Daoy (cell line): ENCODE measurements at places on chromosomes 1 and 21. TPM values are rescaled to one million over a fixed set of nuclear protein-coding genes. Genes with fewer than 3 reads are reported as not detected.
A peak's percentile ranks its signal among the peaks of the same experiment; 100 is the strongest.

DNA sequence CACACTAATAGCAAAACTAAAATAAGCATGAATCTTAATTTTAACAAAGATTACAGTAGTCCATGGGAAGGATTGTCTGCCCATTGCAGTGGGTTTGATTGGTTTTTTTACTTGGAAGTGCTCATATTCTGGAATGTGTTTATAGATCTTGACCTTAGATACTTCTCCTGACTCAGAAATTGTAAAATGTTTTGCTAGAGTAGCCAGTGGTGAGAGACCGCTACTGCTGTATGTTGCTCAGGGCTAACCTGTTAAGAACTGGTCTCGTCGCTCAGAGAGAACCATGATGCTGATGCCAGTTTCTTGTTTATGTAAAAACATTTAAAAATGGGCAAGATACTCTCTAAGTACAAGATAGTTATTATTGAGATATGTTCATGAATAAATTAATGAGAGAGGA lies 99.9 kb downstream of the ROR1 start:
- peak; percentile 20 for DNase-seq

Gene ZNF683
- not detected in 2 replicates for total RNA-seq

Gene BEND5
- total RNA-seq = 0.77 and 3.1 TPM in 2 replicates

GRCh38 chr1:93463960-93464359 lies 16.0 kb downstream of the FNBP1L start:
- no peak for DNase-seq

- no peak for DNase-seq
These were observed 24.0 kb upstream of the SRSF10 start for GRCh38 chr1:24004132-24004531.

Gene PGLYRP3
- not detected in 2 replicates for total RNA-seq

DNA sequence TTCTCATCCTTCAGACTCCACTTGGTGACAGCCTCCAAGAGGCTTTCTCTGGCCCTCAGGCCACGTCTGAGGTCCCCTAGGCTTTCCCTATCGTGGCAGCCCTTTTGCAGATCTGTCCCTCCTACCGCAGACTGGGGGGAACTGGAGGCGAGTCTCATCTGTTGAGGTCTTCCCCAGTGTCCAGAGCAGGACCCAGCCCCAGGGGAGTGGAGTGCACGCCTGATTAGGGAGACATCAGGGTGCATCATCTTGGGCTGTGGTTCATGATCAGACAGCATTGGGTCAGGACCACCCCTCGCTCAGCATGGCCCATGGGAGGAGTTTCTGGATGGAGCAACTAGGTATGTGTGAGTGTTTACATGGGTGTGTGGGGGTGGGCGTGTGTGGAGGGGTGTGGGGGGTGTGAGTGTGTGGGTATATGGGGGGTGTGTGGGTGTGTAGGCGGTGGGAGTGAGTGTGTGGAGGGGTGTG lies 8.5 kb upstream of the MATN1 start:
- DNase-seq = no peak

Gene FCRL1
- not detected in 2 replicates for total RNA-seq

DNA sequence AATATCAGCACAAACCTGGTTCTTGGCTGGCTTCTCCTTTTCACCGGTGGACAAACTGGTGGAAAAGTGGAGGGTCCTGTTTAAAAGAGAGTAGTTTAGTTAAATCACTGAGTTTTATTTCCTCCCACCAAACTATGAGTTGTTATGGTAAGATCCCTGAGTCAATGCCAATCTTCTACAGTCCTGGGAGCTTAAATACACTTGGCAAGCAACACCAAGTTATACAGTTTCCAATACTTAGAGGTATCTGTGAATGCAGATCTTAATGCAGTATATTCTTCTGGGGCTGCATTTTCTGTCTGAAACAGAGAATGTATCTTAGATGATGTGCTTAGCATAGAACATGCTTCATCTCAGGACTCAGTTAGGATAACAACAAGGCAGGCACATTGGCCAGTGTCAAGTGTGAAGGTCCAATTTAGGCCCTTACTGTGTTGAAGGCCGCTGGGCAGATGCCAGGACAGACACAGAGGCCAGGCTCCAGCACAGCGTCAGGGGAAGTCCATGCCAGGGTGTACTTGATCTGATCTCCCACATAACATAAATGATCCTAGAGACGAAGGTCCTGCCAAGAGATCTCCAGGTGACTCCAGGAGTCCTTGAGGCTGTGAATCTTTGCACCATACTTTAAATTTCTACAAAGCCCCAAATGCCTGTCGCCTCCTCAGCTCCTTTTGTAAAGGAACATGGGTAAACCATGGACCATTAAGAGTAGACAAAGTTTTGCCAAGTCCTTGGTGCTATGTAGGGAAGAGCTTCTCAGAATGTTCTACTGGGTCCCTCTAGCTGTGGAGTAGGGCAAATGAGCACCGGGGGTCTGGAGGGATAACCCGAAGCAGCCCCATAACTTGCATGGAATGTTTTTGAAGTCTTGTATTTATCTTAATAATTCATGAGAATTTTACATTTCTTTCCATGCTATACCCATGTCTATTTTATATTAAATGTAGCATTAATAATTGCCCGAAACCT lies 76.8 kb downstream of the KCNJ15 start:
- DNase-seq = peak; percentile 42

- DNase-seq = no peak
These were observed 195.3 kb downstream of the BRINP2 start for GRCh38 chr1:177366091-177366490.

GRCh38 chr21:46049890-46050667 lies 47.8 kb upstream of the COL6A2 start:
- no peak for DNase-seq

Gene NUCKS1
- total RNA-seq = 184 and 191 TPM in 2 replicates

- peak; percentile 82 for DNase-seq
These were observed 77.0 kb upstream of the C1orf105 start for GRCh38 chr1:172343240-172344160.

- peak; percentile 55 for DNase-seq
These were observed 89.0 kb upstream of the MACF1 start for GRCh38 chr1:39115271-39116110.

Gene CHIA
- total RNA-seq = 0.06 TPM in 1 of 2 replicates, not detected in the other

- no peak for DNase-seq
These were observed 79.3 kb upstream of the WARS2 start for GRCh38 chr1:119219711-119220110.

- DNase-seq = no peak
These were observed 38.1 kb upstream of the NBL1 start for GRCh38 chr1:19605967-19606366.

Gene OPRD1
- total RNA-seq = 0.21 and 0.34 TPM in 2 replicates

DNA sequence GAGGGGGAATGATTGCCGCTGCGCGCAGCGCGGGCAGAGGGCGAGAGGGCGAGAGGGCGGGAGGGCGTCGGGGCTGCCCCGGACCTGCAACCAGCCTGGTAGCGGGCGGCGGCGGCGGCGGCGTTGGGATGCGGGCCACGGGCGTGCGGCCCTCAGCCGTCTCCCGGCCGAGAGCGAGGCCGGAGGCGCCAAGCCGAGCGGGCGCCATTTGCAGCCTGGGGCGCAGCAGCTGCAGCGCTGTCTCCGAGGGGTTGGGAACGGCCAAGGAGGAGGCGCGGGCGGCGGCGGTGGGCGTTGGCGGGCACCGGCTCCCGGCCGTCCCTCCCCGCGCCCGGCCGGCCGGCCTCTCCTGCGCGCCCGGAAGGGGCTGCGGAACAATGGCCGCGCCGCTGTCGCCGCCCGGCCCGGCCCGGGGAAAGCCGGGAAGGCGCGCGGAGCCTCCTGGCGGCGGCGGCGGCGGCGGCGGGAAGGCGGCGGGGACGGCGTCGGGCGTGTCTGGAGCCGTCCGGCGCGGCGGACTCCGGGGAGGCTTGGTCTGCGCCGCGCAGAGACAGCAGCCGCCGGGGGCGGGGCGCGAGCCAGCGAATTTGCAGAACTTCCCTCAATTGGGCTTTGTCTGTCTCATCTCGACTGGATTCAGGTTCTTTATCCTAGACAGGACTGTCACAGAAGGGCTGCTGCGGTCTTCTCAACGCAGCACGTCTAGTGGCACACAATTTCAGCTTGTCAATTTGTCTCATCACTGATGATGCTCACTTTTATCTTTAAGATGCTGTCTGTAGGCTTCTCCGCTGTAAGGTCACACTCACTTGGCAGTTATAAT lies 35.7 kb downstream of the ZBTB8B start:
- DNase-seq = peak; percentile 83

Gene KRTCAP2
- total RNA-seq = 123 and 131 TPM in 2 replicates

Gene ARTN
- 0.91 and 2.5 TPM in 2 replicates for total RNA-seq

Gene MAST2
- total RNA-seq = 10.7 and 17.1 TPM in 2 replicates
